ENCODE measurements at places on chromosomes 4 and X. TPM values are rescaled to one million over a fixed set of nuclear protein-coding genes. Genes with fewer than 3 reads are reported as not detected.

DNA sequence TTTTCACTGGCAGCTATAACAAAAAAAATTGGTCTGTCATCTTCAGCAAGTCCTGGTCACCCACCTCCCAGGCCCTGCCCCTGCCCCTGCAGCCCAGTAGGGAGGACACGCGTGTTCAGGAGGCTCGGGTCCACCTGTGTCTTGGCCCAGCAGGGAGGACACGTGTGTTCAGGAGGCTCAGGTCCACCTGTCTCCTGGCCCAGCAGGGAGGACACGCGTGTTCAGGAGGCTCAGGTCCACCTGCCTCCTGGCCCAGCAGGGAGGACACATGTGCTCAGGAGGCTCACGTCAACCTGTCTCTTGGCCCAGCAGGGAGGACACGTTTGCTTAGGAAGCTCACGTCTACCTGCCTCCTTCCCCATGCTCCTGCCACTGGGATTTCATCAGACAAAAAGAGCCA lies 44.9 kb downstream of the HTT-AS start:
- no peak for DNase-seq

DNA sequence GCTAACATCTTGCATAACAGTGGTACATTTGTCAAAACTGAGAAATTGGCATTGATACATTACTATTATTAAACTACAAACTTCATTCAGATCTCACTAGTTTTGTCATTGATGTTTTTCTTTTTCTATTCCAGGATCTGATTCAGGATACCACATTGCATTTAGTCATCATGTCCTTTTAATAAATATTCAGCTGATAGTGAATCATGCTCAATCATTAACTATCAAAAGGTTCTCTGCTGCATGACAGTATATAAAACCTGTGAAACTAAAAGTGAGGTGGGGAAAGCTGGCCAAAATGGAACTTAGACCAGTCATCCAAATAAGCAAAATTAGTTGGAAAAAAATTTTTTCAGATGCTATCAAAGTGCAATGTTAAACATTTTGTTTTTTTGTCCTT lies 28.1 kb upstream of the HS6ST2 start:
- no peak for DNase-seq

DNA sequence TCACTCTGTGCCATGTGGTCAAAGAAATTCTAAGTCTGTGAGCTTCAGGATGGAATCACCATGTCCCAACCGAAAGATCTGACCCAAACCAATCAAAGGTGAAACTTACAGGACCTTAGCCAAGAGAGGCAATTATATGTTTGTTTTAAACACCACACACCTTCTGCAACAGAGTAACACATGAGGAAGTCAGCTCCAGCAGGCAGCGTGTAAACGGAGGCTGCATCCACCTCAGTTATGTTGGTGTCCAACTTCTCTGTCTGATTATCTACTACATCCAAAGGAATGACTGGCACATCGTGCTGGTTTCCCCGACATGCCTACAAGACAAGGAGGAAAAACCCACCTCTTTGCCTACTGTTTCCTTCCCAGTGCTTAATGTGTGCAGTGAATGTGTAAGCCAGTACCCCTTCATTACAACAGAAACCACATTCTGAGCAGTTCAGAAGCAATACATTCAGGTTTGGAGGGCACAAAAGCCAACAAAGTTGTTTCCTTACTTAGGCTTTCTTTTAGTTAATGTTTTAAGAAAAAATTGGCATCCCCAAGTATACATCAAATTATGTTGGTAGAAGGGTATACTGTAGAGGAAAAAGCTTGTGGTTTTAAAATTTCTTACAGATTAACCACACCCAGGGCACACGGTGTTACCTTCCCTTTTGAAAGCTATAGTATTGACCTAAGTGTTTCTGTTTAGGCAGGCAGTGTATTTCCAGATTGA lies 12.4 kb downstream of the CASP6 start:
- no peak for DNase-seq

- no peak for DNase-seq
Measured at GRCh38 chrX:152932144-152932543, 34.3 kb downstream of the ZNF185 start.

DNA sequence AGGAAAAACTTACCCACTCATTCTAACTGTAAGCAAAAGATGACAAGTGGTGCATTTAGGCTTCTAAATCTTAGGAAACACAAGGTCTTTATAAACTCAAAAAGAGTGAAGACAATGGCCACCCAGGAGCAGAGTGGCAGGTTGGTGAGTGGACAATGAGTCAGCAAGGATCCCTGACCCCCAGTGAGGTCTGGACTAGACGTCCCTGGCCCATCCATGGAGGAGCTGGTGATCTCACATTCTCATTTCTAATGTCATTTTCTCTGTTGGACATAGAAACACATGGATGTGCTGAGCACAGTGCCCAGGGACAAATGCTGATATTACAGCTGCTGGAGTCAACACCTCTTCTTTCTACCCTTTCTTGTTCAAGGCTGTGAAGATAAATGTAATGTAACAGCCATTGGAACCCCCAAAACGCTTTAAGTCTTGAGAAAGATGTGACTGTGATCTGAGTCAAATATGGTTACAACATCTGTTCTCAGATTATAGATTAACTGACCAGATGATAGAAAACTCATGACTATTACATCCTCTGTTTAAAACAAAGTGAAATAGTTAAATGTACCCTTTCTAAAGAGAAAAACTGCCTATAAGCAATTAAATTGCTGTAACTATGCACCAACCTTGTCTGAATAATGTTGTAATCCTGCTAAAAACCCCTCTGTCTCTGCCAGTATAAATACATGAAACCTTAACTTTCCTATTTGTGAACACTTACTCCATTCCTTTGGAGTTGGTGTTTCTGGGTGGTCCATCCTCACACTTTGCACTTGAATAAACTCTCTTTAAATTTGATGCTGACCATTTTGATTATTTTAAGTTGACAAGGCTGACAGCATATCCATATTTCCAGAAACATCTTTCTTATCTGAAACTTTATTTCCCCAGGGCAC lies 92.7 kb downstream of the USP46 start:
- DNase-seq: no peak

DNA sequence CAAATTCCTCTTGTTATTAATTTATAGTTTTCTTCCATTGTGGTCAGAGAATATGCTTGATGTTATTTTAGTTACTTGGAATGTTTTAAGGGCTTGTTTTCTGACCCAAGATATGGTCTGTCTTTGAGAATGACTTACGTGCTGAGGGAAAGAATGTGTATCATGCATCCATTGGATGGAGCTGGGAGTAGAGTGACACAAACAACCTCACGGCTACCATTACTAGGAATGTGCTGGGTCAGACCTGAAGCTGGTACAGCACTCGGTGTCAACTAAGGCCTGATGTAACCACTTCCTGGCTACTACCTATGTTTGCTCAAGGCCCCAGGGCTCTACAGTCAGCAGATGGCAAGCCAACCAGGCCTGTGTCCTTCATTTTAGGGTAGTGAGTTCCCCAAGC lies 257.8 kb downstream of the FAT4 start:
- DNase-seq: no peak

- no peak for DNase-seq
Measured at GRCh38 chr4:68372588-68372987, 22.7 kb upstream of the YTHDC1 start.

DNA sequence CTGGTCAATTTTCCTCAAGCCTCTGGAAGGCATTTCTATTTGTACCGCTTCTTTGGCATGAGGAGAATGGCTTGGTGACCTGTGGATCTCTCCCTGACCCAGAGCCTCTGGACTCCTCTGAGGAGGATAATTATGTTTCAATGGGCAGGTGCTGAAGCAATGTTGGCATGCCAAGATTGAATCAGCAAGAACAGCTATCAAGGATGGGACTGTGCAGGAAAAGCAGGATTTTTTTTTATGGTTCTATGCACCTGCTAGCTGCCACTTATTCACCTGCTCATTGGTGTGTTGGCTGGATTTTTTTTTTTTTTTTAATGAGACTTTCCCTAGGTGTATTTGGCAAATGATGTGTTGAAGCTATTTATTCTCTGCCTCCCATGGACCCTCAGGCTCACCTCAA lies 821.2 kb downstream of the RPA4 start:
- no peak for DNase-seq

- DNase-seq: no peak
Measured at GRCh38 chrX:41005445-41005992, 79.7 kb upstream of the USP9X start.

DNA sequence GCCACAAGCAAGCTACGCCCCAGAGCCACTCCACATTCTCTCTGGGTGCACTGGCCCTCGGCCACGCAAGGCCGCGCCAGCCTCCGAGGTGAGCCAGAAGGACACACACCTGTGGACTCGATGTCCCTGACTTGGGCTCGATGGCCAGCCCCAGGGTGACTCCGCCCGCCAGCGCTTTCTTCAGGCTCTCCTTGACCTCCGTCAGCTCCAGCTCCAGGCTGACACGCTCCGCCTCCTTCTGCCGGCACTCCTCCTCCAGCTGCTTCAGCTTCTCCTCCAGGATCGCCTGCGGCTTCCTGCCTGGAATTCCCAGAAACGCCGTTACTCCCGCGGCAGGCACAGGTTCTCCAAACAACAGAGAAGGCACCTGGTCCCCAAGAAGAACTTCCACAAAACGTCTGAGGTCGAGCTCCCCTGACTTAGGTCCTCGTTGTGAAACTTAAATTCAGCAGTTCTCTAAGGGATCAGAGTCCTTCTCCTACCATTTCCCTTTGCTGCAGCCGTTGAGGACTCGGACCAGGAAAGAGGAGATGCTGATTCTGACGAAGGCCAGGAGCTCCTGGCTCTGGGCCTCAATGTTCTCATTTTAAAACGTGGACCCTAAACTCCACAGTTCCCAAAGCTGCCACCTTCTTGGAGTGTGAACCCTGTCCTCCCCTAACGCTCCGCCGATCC lies 166.8 kb downstream of the AFAP1 start:
- DNase-seq: peak; percentile 61

GRCh38 chr4:141759796-141760425 lies 123.5 kb downstream of the IL15 start:
- DNase-seq: no peak

DNA sequence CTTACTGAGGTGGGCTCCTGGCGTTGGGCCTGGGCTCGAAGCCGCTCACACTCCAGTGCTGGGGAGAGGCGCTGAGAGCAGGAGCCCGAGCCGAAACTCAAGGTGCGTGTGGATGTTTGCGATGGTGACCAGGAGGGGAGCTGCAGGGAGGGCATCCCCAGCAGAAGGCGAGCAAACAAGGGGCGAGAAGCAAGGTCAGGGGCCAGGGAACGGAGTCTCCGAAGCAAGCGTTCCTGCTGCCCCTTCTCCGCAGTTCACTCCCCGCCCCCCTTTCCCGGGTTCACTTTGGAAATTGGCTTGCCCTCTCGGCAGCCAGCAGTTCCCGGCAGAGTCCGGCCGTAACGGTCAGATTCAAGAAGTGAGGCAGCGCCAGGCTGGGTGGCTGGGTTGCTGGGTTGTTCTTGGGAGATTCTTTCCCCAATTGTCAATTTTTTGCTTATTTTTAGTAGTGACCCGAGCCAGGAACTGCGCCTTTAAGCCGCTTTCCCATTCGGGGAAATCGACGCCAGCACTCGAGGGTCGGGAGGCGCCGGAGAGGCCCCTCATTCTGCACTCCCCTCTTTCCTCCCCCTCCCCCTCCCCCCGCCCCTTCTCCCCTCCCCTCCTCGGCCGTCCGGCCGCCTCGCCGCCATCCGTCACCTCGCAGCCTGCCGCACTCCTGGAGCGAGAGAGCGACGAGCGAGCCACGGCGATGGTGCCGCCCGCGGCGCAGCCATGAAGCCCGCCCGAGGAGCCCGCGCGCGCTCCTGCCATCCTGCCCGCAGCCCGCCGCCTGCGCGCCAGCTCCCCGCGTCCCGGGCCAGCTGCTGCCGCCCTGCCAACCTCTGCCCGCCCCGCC lies at the start of gene FRMPD3:
Gene FRMPD3 (plus strand): TSS at position 655 of the 838 bp plus-strand sequence. CDS start 76,937 bp downstream, outside the sequence.
- DNase-seq: no peak

GRCh38 chrX:148084611-148085010 lies 103.5 kb downstream of the FMR1NB start:
- DNase-seq: no peak

DNA sequence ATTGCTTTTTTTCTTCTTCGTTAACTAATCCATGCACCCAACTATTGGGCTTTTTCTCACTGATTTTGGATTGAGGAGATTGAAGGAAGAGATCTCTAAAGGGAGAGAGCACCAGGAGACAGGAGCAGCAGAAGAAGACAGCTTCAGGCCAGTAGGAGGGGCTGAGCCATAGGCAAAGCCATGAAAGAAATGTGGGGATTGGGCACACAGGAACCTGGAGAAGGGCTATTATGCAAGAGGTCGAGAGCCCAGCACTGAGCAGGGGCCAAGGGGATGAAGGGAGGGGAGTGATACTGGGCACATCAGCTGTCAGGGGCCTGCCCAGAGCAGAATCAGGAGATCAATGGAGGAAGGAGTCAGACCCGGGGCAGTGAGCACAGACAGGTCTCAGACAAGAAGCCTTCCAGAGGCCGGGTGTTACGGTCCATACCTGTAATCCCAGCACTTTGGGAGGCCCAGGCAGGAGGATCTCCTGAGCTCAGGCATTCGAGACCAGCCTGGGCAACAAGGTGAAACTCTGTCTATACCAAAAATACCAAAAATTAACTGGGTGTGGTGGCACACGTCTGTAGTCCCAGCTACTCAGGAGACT lies 140.9 kb downstream of the BCOR start:
- no peak for DNase-seq

DNA sequence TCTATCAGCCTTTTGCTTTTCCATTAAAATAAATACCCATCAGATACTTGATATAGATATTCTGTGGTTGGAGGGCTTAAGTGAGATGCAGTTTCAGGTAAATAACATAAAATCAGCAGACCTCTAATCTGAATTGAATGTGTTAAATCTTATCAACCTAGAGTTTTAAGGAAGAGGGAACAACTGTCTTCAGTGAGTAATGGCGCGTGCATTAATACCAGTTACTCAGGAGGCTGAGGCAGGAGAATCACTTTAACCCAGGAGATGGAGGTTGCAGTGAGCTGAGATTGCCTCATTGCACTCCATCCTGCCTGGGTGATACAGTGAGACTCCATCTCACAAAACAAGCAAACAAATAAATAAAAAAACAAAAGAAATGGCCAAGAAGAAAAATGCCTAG lies 54.3 kb downstream of the FAT4 start:
- no peak for DNase-seq

DNA sequence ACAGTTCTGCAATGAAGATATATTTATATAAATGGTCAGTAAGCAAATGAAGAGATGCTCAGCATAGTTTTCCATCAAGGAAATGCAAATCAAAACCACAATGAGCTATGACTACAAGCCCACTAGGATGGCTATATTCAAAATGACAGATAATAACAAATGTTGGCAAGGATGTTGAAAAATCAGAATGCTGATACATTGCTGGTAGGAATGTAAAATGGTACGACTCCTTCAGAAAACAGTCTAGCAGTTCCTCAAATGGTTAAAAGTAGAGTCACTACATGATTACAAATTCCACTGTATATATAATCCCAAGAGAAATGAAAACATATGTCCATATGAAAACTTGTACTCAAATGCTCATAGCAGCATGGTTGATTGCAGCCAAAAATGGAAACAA lies 425.0 kb upstream of the ATOH1 start:
- no peak for DNase-seq

The CFAP299 gene
- total RNA-seq: 0.93 TPM

The GPM6B gene
- 2.5 TPM for total RNA-seq

The PAGE2B gene
- not detected for total RNA-seq

Data from heart right ventricle (tissue), 16 donors.